CD4-positive, alpha-beta T cell treated with Interleukin-17A for 4 hours (primary cell): ENCODE measurements at places on chromosomes 16 and 17.

DNA sequence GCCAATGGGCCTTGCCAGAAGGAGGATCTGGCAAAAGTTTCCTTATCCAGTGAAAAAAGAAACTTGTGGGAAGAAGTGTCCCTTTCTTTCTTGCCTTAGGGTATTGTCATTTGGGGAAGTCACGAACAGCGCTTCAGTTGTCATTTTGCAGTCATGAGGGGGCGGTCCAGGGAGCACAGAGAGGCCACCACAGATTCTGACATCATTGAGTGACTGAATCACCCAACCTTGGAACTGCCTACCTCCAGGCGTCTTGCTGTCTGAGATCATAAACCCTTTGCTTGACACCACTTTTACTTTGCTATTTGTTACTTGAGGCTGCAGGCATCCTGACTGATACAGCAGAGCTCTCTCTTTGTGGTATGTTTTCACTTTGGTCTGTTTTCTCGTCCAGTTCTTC is 3.1 kb upstream of the WSCD1 start:
- DNase-seq: no peak

- no peak for DNase-seq
These were observed 157.5 kb downstream of the ZNF423 start for GRCh38 chr16:49698453-49698815.

DNA sequence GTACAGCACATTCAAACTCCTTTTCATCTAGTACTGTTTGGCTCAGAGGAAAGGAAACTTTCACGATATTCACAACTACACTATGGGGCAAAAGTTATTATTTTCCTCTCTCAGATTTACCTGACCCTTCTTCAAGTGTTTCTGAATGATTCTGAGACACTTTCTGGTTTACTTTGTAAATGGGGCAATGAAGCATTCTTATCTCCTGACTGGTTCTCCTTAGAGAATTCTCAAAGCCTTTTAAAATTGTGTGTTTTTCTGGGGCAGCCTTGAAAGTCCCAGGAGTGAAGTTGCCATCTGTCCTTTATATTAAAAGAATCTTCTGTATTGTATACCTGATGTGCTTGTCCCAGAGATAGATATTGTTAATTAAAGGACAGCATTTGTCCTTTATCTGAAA is 264.9 kb downstream of the FTO start:
- DNase-seq: no peak

GRCh38 chr16:69894676-69895075 is 56.5 kb upstream of the CLEC18A start:
- DNase-seq: no peak

GRCh38 chr17:75307957-75308731 is 18.9 kb upstream of the SLC25A19 start:
- DNase-seq: no peak

GRCh38 chr16:81280393-81280792 is 34.4 kb upstream of the GAN start:
- no peak for DNase-seq

DNA sequence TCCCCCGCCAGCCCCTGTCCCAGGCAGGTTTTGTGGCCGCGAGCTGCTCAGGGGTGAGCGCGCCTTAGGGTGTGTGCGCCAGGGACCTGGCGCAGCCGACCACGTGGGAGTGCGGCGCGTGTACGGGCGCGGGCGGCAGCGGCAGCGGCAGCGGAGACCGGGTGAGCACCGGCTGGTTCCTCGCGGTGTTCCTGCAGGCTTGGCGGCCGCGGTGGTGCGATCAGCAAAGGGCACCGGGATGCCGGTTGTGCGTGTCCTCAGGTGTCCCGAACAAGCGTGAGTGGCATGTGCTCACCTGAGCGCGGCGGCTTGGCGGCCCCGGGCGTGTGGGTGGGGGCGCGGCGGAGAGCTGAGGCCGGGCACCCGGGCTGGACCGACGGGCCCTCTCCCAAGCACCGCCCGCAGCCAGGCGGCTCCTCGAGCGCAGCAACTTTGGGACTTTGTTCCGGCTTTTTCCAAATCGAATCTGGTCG is 381 bp upstream of the HSD11B2 start:
- peak; percentile 39 for DNase-seq

GRCh38 chr17:80650751-80651518 is 106.3 kb downstream of the RPTOR start:
- no peak for DNase-seq

GRCh38 chr17:59899099-59899498 is 6.2 kb downstream of the RPS6KB1 start:
- DNase-seq: no peak

DNA sequence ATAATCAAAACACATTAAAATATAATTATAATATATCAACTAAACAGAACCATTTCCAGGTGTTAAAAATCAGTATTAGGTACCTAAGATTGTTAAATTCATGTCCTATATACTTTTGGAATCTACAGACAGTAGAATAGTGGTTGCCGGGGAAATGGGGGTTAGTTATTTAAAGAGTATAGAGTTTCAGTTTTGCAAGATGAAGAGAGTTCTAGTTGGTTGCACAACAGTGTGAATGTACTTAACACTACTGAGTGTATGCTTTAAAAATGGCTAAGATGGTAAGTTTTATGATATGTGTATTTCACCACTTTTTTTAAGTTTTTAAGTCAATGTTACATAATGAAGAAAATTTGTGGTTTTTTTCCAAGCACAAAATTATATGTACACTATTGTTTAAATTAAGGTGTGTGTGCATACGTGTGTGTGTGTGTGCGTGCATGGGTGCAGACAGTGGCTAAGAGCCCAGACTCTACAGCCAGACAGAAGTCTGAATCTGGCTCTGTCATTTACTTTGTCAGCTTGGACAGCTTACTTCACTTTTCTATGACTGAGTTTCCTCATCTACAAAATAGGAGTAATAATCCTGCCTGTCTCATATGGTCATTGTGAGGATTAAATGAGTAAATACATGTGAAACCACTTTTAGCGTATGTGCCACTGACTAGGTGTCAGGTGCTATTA is 25.3 kb upstream of the PHAF1 start:
- DNase-seq: no peak

DNA sequence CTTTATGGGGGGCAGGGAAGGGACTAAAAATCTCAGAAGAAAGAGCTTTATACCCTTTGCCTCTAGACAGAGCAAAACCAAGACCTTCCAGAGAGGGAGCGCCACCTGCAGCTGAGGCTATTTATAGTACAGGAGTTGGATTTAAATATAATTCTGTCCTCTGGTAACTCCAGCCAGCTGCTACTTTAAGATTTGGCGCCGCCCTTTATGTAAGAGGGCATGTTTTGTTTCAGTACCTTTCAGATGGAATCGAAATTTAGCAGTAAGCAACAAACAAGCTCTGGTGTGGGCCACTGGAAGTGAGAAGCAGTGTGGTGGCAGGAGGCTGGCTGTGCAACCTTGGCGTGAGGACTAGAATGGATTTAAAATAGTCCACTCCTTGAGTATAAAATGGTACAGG is 5.2 kb upstream of the GUCY2D start:
- peak; percentile 40 for DNase-seq

DNA sequence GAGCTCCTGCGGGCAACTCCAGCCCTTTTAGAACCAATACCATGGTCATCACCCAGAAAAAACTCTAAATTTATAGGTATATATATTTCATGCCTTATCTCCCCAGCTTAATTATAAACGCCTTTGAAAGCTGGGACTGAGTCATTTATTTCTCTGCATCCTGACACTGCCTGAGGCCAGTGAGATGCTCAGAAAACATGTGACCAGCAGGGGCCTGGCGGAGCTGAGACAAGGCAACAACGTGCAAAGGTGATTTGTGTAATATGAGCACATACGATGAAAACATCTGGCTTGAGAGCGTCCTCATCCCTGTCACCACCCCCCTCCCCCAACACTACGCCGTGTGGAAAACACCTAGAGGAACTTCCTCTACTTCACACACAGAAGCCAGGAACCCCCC is 22.7 kb downstream of the NXN start:
- DNase-seq: no peak

DNA sequence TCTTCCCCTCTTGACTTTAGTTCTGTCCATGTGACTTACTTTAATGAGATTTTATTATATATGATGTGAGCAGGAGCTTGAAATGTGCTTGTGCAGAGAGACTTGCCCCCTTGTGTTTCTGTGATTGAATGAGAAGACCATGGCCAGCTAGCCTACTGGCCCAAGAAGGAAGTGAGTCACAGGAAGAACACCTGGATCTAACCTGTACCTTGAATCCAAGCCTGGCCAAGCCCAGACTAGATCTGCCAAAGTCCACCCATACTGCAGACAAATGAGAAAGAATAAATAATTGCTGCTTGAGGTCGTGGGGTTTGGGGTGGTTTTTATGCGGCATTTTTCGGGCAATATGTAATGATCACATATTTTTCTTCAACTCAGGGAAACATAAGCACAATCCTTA is 9.6 kb downstream of the ABCA10 start:
- DNase-seq: no peak

DNA sequence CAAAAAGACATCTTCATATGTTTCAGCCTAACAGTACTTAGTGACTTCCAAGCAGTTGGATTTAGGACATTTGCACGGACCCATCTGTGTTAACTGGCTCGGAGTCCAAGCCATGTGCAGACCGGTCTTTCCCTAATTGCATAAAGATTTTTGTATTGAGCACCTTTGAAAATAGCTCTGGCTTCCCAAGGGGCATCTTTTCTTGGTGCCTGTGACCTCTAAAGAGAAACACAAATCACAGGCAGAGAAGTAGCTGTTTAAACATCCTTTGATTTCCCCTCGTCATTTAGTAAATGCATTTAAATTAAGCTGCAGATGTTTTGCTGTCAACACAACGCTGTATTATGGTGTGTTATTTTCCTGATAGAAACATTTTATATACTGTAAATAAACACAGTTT is 288.2 kb upstream of the SALL1 start:
- DNase-seq: no peak

GRCh38 chr17:31842195-31843069 is 16.6 kb downstream of the COPRS start:
- DNase-seq: peak; percentile 71

- no peak for DNase-seq
These were observed 122.8 kb downstream of the CCDC182 start for GRCh38 chr17:57622306-57622682.

DNA sequence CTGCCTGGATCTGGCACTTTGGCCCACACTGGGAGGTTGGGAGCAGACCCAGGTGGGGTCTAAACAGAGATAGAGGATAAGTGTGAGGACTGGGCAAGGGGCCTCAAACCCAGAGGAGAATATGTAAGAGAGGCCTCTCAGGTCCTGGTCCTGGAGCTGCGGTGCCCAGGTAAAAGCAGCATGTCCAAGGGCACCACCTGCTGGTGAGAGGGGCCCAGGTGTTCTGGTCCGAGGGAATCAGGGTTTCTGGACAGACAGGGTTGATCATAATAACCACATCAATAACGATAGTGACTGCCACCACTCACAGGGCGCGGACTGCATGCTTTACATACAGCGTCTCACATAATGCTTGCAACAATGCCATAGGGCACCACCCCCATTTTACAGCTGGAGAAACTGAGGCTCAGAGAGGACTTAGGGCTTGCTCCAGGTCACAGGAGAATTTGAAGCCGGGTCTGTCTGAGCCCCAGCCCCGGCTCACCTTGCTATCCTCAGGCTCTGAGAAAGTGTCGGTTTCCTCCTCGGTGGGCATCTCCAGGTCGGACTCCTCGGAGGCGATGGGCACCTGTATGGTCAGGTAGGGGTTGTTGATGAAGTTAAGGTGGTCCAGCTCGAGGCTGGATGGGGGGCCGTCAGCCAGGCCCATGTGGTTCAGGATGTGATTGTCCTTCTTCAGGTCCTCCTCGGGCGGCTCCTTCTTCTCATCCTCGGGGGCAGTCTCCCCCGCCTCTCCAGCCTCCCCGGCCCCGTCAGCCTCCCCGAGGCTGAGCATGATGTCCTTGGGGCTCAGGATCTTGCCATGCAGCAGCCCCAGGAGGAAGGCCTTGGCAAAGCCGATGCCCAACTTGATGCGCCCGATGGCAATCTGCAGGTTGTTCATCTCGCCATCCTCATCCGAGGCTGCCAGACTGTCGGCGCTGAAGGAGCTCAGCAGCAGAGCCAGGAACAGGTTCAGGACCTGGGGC is 19.1 kb upstream of the CD79B start:
- DNase-seq: peak; percentile 59

GRCh38 chr16:28610595-28611191 is 849 bp upstream of the SULT1A1 start:
- DNase-seq: no peak

DNA sequence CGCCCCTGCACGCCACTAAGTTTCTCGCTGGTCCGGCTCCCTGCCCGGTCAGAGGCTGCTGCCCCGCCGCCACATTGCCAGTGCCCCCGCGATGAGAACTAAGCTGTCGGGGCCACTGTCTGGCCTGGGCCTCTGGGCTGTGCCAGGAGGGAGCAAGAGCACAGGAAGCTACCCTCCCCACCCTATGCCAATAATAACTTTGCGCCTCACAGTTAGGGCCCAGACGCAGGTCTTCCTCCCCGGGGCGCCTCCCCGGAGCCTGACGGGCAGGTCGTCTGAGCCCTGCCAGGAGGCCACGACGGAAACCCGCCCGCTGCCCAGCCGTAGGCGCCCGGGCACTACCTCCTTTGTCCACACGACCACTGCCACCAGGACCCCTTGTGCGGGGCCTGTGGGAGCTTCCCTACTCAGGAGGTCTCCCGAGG is 1.5 kb downstream of the ZFPM1 start:
- DNase-seq: peak; percentile 67

DNA sequence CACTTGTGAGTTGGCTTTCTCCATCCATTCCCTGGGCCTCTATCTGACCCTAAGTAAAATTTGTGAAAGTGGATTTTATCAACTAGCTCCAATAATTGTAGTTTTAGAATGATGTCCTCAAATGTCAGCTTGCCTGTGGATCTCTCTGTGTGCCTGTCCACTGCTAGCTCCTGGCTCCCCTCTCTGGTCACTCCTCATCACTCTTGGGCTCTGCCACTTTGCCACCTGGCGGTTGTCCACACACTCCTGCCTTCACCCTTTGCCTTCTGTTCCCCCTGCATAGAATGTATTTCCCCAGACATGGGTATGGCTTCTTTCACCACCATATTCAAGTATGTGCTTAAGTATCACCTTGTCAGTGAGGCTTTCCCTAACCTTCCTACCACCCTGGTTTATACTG is 19.8 kb downstream of the ANKFN1 start:
- DNase-seq: no peak

DNA sequence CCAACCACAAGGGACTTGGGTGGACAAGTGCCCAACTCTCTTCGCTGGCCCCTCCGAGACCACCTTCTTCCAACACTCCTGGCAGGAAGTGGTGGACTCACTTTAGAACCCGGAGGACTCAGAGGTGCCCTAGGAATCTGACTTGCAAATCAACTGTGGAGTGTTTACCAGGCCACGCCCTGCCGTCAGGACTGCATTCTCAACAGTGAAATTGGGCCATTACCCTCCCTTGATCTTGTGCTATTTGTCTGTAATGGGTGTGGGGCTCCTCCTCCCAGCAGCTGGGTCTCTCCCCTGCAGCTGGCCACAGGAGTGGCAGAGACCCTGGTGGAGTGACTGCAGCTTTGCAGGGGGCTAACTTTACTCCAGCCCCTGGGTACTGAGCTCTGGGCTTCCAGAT is 212.2 kb upstream of the RPL38 start:
- DNase-seq: no peak

DNA sequence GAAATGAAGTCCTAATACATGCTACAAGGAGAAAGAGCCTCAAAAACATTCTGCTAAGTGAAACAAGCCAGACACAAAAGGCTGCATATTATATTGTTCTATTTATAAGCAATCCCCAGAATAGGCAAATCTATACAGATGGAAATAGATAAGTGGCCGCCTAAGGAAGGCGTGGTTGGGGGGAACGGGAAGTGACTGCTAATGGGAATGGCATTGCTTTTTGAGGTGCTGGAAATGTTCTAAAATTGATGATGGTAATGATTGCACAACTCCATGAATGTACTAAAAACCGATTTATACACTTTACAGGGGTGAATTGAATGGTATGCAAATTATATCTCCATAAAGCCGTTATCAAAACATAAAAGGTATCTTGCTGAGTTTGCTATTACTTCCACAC is 67.7 kb downstream of the GAS7 start:
- no peak for DNase-seq
